Kidney epithelial cell (primary cell): ENCODE measurements at places on chromosomes 6 and 20.

DNA sequence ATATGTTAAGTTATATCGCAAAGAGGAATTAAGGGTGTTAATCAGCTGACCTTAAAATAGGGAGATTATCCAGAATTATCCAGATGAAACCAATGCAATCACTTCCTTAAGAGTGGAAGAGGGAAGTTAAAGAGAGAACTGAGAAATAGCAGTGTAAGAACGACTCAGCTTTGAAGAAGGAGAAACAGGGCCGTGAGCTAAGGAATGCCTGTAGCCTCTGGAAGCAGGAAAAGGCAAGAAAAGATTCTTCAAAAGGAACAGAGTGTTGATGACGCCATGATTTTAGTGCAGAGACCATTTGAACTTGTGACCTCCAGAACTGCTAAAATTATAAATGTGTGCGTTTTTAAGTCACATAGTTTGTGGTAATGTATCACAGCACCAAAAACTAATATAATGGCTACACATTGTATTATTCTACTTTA is 32.7 kb downstream of the ILRUN start:
- DNase-seq = no peak

DNA sequence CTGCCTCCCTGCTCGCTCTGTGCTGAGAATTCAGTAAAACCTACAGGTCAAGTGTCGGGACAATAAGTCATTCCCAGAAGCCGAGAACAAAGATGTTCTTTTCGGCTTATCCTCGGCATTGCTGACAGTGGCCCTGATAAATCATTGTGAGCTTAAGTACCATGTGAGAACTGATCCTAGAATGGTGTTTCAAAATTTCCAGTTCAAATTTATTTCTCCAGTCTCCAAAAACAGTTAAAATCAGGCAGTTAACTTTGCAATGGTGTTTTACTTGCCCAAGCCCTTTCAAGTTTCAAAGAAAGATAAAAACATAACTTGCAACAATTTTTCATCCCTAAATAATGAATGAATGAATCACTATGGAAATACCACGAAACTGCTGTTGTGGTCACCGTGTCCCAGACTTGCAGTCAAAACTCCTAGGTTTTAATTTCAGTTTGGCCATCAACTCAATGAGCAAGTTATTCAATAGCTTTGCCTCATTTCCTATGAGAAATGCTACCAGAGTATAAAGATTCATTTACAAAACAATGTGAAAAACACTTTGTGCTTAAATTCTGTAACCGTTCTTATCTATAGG is 4.3 kb downstream of the ATP5F1E start:
- DNase-seq = peak; percentile 21

DNA sequence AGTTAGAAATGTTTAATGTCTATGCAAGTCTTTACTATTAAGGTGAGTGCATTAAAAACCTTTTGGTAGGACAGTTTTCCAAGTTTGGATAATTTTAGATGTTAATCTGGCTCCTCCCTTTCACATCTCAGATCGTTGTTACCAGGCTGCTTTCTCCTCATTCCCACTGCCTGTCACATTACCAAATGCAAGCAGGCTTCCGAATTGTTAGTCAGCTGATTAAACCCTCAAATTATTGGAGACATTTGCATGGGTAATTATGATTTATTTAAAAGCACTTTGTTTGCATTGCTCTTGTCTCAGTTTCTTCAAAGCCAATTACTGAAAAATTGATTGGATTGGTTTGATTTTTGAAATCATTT is 816.5 kb downstream of the KIF16B start:
- no peak for DNase-seq

- no peak for DNase-seq
These were observed 132.2 kb downstream of the SNX5 start for GRCh38 chr20:17836303-17836861.

- no peak for DNase-seq
These were observed 16.8 kb downstream of the MRS2 start for GRCh38 chr6:24419526-24419925.

- no peak for DNase-seq
These were observed 17.7 kb downstream of the OR2A4 start for GRCh38 chr6:131683479-131683878.

DNA sequence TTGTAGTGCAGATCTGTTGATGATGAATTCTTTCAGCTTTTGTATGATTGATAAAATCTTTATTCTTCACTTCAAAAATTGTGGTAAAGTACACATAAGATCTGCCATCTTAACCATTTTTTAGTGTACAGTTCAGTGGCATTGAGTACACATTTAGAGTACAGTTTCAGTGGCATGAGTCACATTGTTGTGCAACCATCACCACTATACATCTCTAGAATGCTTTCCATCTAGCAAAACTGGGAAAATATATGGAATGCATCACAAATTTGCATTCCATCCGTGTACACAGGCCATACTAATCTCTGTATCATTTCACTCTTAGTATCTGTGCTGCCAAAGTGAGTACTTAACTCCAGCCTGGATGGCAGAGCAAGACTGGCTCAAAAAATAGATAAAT is 28.7 kb downstream of the SIRPD start:
- no peak for DNase-seq

DNA sequence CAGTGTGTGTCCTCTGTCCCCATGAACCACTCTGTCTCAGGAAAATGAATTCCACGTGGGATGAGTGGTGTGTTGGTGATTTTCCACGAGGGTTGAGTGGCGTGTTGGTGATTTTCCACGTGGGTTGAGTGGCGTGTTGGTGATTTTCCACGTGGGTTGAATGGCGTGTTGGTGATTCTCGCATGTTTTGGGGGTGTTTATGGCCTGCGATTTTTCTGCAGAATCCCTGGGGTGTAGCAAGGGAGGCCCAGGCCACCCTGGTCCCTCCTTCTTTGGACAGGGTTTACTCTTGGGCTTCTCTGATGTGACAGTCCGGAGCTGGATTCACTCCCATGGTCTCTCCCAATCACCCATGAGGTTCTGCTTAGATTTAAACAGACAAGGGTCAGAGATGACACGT is 90.6 kb upstream of the FRMD1 start:
- no peak for DNase-seq

- DNase-seq = no peak
These were observed 66.6 kb upstream of the ADGRF4 start for GRCh38 chr6:47631797-47632196.

DNA sequence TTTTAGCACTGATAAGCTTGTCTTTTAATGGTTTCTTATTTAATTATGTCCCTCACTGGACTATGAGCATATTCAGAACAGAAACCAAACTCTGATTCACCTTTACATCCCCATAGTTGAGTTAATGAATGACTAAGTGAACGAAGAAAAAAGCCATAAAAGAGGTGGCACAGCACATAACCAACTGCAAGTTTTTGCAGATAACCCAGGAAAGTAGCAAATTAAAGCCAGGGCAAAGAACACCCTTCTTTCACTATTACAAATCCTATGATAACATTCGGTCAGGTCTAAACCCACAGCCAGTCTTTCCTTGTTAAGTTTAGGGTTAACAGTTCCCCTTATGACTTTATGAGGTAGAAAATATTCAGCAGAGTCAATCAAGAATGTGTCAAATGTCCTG is 102.7 kb downstream of the RIN2 start:
- DNase-seq = peak; percentile 41

DNA sequence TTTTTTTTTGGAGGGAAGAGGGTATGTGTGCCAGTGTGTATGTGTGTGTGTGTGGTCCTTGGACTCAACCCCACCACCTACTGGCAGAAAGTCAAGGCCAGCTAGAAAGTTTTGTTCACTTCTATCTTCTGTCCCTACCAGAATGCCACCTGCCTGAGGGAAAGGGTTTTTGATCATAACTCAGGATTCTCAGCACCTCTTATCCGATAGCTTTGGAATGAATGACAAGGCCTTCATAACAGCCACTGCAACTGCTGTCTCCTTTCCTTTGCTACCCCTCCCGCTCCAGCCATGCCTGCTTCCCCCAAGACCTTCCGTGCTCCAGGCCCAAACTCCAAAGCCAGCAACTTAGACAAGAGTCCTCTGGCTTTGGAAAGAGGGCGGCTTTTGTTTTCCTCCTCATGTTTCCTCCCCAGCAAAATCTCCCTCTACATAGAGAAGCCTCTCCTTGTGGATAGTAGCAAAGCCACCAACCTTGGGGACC is 18.7 kb downstream of the BTN3A1 start:
- no peak for DNase-seq

GRCh38 chr20:57244221-57244585 is 22.2 kb downstream of the BMP7 start:
- DNase-seq = peak; percentile 25

DNA sequence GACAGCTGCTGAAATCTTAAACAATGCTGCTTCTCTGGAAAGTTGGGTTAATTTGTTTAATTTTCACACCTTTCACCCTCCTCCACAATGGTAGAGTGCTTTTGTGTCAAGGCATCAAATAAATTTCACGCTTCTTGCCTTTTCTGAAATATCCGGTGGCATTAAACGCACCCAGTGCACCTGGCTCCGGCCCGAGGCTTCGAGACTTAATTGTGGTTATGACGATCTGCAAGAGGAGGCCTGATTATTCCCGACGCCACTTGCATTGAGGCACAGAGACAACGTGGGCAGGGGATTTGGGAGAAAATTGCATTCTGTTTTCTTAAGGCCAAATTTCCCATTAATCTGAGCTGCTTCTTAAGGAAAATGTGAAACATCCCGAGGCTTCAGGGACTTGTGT is 152.2 kb downstream of the CDH4 start:
- no peak for DNase-seq

DNA sequence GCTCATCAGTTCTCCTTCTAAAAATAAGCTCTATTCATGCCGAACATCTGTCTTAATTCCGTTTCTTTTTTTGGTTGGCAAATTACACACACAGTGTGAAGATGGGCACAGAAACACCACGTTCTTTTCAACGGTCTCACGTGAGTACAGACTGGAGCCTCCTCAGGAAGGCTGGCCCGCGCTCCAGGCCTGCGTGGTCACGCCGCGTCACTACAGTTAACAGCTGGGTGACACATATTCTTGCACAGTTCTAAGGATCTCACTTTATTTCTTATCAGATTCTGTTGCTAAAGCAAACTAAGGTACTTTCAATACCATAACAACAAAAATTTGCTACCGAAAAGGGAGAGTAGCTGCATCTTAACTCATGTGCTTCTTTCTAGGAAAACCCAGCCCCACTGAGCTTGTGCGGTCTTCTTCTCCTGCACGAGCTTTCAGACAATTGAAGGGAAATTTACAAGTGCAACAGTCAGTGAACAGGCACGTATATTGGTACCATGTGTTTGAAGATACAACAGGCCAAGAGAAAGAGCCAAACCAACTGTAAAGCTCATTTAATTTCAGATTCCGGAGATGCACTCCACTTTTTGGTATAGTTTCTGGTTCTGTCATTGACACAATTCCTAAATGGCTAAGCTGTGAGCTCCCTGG is 55.6 kb upstream of the MPC1 start:
- no peak for DNase-seq

DNA sequence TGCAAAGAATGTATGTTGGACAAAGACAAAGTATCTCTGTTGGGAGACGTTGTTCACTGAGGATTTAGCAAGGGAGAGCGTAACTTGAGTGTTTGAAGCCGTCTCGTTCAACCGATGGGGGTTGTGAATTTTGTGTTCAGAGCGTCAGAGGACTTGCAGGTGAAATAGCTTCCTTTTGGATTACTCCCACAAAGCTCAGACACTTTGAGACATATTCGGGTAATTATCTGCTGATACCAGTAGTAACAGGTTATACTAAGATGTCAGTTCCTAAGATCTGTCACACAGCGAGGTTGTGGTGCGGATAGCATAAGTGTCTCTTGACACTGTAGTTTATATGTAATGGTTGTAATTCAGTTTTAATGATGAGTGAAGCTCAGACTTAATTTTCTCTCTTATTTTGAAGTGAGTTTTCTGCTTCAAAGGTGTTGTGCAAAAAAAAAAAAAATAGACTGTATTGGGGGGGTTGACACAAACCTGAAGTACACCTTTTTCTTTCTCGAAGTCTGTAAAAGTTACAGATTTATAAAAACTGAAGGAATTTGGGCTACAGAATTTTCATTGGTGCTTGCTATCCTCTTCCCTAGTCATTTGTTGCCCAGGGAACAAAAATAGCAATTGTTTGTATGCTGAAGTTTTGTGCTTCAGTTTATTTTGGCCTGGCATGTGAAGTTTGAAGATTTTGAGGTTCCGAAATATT is 1.7 kb downstream of the ASXL1 start:
- DNase-seq = no peak

DNA sequence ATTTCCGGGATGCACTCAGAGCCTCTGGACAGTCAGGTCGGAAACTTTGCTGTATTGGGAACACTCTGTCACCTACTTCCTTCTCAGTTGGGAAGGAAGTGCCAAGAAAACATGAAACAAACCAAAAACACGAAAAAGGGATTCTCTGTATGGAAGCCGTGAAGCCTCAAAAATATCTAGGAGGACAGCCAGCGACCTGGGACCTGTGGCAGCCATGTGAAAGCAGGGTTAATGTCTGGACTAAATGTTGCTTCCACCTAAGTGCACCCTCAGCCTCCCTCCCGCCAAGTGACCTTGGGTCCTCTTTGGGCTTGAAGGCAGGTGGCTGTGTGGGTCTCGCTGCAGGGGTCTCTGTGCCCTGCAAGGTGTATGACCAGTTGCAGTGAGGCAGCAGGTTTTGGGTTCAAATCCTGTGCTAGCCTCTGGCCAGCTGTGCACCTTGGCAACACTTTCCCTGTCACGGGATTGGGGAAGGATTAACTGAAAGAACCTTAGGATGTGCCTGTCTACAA is 851 bp downstream of the MAVS start:
- DNase-seq = no peak

GRCh38 chr20:60286764-60287163 is 328.5 kb downstream of the CDH26 start:
- no peak for DNase-seq

DNA sequence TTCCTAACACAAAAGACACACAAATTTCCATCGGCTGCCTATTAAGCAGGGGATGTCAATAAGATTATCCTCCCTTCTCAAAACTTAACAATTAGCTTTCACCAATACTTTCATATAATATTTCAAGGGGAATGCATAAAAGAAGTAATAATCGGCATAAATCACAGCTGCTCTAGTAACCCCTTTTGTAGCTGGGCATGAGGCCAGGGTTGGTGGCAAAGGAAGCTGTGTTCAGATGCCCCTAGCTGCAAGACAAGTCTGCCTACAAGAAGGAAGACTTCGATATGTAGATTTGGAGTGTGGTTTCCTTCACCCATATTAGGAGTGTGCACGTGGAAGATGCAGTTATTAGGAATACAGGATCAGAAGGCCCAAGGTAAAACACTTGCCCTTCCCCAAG is 156.9 kb upstream of the SSTR4 start:
- no peak for DNase-seq

DNA sequence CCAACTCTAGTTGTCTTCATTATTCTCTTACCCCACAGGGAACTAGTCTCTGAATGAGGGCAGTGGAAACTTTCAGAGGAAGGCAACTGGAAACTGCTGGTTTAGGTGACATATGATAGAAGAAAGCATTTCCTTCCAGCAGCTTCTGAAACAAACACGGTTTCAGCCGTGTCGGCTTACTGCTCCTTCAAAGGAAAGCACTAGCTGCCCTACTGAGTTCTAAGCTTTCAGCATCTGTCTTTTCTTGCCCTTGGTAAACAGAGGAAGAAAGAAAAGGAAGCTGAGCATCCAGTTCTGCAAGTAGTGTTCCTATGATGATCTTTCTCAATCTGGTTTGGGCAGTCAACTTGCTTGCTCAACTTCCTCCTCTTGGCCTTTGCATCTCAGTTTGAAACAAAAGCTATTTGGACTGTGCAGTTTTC is 117.5 kb upstream of the CEP85L start:
- no peak for DNase-seq
